Fibroblast of the conjunctiva (primary cell): ENCODE measurements at places on chromosomes 1 and 21.
A peak's percentile ranks its signal among the peaks of the same experiment; 100 is the strongest.

GRCh38 chr1:206704226-206704625 is 19.5 kb downstream of the MAPKAPK2 start:
- DNase-seq, result no peak

- no peak for DNase-seq
These were observed 57.8 kb downstream of the JAK1 start for GRCh38 chr1:64908575-64908974.

DNA sequence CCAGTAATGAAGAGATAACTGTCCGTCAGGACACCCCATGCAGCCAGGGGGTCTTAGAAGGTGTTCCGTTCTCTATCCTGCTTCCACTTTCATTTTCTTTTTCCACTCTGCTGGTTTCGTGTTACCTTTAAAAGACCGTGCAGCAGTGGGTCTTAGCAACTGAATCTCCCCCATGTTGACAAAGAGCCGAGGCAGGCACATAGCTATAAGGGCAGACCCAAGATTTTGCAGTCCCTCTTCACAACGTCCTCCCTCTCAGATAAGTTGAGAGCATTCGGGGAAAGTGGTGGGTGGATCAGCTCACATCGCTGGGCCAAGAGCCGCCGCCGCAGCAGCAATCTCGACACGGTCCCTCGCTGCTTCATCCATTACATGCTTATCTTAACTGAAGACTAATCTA is 355.5 kb downstream of the LMO4 start:
- DNase-seq, result no peak

DNA sequence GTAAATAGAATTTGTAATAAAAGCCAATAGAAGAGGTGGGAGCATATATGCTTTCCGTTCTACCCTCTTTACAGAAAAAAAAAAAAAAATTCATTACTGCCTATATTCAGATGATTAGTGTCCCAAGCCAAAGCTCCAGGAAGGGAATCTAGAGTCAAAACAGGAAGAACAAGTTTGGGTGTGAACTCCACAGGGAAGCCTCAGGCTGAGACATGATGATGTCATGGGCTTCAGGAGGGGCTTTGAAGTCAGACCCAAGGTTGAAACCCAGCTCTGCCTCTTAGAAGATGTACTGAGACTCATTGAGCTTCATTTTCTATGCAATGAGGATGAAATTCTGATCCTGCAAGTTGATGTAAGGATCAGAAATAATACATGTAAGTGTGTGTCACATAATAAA is 250.0 kb upstream of the ADGRL2 start:
- DNase-seq, result no peak

- DNase-seq, result peak; percentile 84
These were observed 3.0 kb downstream of the OLFML3 start for GRCh38 chr1:113981962-113982931.

DNA sequence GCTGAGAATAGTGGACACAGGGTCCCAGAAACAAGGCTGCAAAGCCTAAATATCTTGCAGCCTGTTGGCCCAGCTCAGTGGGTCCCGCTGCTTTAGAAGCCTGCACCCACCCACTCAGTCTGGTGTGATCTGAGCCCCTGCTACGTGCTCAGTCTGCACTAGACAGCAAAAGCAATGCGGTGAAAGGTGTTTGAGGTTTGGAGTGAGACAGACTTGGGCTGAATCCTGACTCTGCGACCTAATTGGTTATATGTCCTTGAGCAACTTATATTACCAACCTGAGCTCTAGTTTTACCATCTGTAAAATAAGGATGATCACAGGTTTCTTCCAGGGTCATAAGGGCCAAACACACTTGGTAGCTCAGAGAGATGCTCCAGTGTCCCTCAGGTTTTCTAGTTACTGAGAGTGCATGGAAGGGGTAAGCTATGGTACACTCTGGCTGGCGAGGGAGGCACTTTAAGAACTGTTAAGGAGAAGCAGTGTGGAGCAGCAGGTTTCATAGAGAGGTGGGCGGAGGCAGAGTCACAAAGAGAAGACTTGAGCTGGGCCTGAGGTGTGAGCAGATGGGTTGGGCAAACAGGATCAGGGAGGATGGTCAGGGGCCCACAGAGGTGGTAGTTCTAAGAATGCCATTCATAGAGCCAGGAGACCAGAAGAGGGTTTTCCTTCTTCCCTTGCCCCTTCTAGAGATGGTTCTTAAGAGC is 10.1 kb downstream of the TMEM200B start:
- DNase-seq, result no peak
